ENCODE measurements at places on chromosomes 2 and 18.

DNA sequence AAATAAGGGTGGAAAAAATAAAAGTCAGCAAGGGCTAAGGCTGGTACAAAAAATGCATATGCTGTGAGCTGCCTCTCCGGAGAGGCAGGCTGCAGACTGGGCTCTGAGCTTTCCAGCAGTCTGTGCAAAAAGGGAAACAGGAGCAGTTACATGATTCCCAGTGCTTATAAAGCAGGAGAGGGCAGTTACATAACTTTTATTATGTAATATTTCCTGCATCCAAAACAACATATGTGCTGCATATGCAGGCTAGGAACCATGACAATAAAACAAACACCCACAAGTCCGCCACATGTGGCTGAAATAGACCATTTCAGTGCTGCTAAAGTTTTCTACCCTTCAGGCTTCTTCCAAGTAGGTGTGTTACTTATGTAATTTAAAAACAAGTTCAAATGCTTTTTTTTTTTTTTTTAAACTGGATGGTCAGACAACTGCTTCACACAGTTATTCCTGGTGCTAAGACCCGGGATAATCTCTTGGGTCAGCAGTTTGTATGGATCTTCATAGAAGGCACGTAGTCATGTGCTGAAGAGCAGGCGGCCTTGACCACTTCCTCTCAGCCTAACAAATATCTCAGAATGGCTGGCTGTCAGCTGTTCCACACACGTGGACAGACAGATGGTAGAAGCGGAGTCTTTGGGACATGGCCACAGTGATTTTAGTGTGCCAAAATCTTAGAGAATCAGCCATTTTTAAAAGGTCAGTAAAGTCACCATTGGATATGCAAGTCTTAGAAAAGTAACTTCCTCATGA lies 43.5 kb downstream of the ARMC9 start:
- DNase-seq = no peak

GRCh38 chr2:33467413-33467812 lies 9.0 kb upstream of the RASGRP3 start:
- DNase-seq = no peak

DNA sequence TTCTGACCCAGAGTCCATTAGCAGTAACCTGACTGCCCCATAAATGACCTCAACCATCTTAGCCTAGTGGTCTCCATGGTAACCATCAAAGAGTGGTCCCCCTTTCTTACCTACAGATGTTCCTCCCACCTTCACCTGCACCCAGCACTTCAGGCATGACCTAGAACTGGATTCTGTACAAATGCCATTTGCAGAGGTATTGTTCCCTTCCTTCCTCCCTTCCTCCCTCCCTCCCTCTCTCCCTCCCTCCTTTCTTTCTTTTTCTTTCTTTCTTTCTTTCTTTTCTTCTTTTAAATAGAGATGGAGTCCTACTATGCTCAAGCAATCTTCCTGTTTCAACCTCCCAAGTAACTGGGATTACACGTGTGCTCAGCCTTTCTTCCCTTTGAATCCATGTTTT lies 114.6 kb upstream of the SLC1A4 start:
- DNase-seq = no peak

DNA sequence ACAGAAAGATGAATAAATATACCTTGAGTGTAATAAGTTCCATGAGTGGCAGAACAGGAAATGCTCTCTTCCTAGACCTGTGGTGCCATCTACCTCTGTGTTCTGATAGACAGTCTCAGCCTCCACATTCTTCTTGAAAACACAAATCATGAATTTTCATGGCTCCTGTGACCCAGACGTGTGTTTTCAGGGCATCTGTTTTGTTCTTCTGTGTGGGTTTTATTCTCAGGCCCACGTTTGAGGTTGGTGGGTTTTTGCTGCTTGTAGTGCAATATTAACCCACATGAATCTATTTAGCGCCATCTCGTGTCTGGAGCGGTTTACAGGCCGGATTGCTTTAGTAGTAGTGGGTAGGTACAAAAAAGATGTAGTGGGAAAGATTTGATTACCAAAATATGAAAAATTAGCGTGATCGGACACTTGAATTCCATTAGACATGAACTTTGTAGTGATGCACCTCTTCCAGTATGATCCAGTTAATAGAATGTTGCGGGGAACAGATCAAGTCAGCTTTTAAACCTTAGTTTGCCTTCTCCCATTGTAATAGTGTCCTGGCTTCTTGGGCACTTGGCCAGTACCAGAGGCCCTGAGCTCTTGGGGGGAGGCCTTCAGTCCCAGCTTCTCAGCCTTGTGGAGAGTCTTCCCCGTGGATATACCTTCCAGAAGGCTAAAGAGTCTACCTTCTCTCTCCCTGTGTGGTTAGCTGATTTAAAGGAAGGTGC lies 256.5 kb downstream of the TPGS2 start:
- DNase-seq = no peak

Measured in stimulated activated CD8-positive, alpha-beta memory T cell treated with anti-CD3 and anti-CD28 coated beads, Interleukin-7, amount 100 ng/mL, for 1 hour (primary cell).